ENCODE measurements at places on chromosomes 1 and 21. TPM values are rescaled to one million over a fixed set of nuclear protein-coding genes. Genes with fewer than 3 reads are reported as not detected.
A peak's percentile ranks its signal among the peaks of the same experiment; 100 is the strongest.

DNA sequence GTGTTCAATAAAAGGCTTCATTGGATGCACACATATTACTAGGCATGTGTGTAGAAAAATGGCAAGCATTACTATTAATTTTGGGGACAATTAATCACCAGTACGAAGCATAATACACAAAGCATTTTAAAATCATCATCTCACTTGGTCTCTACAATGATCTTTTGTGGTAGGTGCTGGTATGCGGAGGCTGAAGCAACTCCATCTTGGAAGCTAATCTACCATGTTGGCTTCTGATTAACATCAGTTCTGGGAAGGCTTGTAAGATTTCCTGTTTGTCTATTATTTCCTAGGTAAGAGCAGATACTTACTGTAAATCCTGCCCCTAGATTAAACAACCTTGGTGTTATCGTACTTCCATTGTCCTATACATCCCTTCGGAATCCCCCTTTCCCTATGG, 121.7 kb upstream of the RUNX1 start:
- H3K4me3 ChIP-seq: no peak overlapping the region
- no peaks in the 10 kb centered on the region for H3K36me3 ChIP-seq
- H3K27ac ChIP-seq: no peak overlapping the region
- no peaks in the 10 kb centered on the region for H3K27me3 ChIP-seq
- H3K4me1 ChIP-seq: no peaks in the 10 kb centered on the region

- peaks cover 70% of the 10 kb centered on the region for H3K4me1 ChIP-seq
- H3K4me3 ChIP-seq: no peak overlapping the region
- no peak for DNase-seq
These were observed 18.1 kb downstream of the CAMTA1 start for GRCh38 chr1:6803357-6803756.

PPM1J gene
- polyA plus RNA-seq: 2.4 TPM

GRCh38 chr21:46124926-46125845, 27.3 kb downstream of the COL6A2 start:
- DNase-seq: peak; percentile 5
- H3K4me1 ChIP-seq: peaks cover 17% of the 10 kb centered on the region
- no peak overlapping the region for H3K27ac ChIP-seq
- peaks cover 27% of the 10 kb centered on the region for H3K36me3 ChIP-seq

OR2G6 gene
- polyA plus RNA-seq: not detected

- no peak overlapping the region for H3K27ac ChIP-seq
- no peaks in the 10 kb centered on the region for H3K27me3 ChIP-seq
- H3K4me1 ChIP-seq: peaks cover 17% of the 10 kb centered on the region
- peaks cover 43% of the 10 kb centered on the region for H3K36me3 ChIP-seq
- H3K4me3 ChIP-seq: no peak overlapping the region
These were observed 3.9 kb downstream of the PGD start for GRCh38 chr1:10402729-10403274.

GRCh38 chr1:183235503-183235902, 49.4 kb downstream of the LAMC2 start:
- H3K27me3 ChIP-seq: no peaks in the 10 kb centered on the region
- H3K27ac ChIP-seq: peak overlapping the region; percentile 76
- H3K4me3 ChIP-seq: peak overlapping the region; percentile 33
- no peaks in the 10 kb centered on the region for H3K36me3 ChIP-seq

RIPPLY3 gene
- polyA plus RNA-seq: 0.03 TPM

- H3K4me3 ChIP-seq: no peak overlapping the region
- DNase-seq: peak; percentile 55
- H3K36me3 ChIP-seq: no peaks in the 10 kb centered on the region
- peak overlapping the region; percentile 54 for H3K27ac ChIP-seq
These were observed 51.3 kb downstream of the KRTAP19-8 start for GRCh38 chr21:30986965-30987364.

DNA sequence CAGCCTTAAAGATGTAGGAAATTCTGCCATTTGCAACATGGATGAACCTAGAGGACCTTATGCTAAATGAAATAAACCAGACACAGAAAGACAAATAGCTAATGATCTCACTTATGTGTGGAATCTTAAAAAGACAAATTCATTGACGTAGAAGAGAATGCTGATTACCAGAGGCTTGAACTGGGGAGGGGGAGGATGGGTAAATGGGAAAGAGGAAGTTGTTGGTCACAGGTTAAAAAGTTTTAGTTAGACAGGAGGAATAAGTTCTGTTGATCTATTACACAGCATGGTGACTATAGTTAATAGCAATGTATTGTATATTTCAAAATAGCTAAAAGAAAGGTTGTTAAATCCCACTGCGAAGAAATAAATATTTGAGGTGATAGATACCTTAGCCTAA, 62.8 kb downstream of the PKN2 start:
- DNase-seq: no peak
- no peaks in the 10 kb centered on the region for H3K27me3 ChIP-seq
- no peaks in the 10 kb centered on the region for H3K4me1 ChIP-seq
- no peak overlapping the region for H3K27ac ChIP-seq
- no peaks in the 10 kb centered on the region for H3K36me3 ChIP-seq
- no peak overlapping the region for H3K4me3 ChIP-seq

DNA sequence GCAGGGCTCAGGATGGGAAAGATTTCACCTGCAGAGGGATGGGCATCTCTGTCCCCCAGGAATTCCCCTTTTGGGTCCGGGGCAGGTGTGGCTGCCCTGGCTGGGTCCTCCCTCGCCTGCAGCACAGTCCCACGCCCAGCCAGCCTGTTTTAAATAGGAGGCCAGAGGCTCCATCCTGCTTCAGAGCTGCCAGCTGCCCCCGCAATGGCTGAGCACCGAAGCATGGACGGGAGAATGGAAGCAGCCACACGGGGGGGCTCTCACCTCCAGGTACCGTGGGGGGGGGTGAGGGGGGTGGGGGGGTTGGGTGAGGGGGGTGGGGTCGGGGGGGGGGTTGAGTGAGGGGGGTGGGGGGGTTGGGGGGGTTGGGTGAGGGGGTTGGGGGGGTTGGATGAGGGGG, 3.6 kb downstream of the SCNN1D start:
- no peak overlapping the region for H3K27ac ChIP-seq
- no peak overlapping the region for H3K4me3 ChIP-seq
- peaks cover 30% of the 10 kb centered on the region for H3K27me3 ChIP-seq
- DNase-seq: no peak

OR2T33 gene
- 0.03 TPM for polyA plus RNA-seq

CAPZB gene
- polyA plus RNA-seq: 236 TPM

DNA sequence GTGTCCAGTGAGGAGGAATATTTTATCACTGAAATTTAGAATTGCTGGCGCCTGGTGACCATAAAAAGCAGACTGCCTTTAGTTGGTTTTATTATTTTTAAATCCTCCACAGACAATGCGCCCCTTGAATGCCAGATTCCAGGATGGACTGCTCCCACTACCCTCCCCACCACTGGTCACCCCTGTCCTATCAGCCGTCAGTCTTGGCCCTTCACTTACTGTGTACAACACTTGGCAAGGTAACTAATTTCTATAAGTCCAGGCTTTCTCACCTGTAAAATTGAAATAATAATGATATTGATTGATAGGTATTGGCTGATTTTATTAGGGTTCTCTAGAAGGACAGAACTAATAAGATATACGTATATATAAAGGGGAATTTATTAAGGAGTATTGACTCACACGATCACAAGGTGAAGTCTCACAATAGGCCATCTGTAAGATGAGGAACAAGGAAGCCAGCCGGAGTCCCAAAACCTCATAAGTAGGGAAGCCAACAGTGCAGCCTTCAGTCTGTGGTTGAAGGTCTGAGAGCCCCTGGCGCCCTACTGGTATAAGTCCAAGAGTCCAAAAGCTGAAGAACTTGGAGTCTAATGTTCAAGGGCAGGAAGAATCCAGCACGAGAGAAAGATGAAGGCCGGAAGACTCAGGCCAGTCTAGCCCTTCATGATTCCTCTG, 17.8 kb downstream of the RHEX start:
- DNase-seq: no peak
- no peaks in the 10 kb centered on the region for H3K27me3 ChIP-seq
- no peak overlapping the region for H3K4me3 ChIP-seq

KRTAP21-2 gene
- polyA plus RNA-seq: not detected

DNA sequence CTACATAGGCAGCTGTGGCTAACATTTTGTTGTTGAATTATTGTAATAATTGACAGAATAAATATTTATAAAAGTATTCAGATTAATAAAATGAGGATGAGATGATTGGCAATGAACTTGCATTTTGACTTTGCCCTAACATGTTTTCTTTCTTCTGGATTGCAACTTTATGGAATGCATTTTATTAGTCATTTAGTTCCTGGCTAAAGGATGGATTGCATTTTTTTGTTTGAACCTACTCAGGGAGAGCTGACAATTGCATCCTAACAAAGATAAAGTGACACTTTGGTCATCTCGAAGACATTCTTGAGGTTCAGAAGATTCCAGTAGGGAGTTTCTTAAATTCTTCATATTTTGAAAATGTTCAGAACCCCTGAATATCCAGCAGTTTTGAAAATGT, 37.5 kb downstream of the PGM1 start:
- DNase-seq: no peak
- H3K27me3 ChIP-seq: no peaks in the 10 kb centered on the region
- no peaks in the 10 kb centered on the region for H3K36me3 ChIP-seq
- no peak overlapping the region for H3K27ac ChIP-seq

GRCh38 chr1:52057255-52057654, 1.2 kb downstream of the BTF3L4 start:
- H3K4me3 ChIP-seq: peak overlapping the region; percentile 99
- peaks cover 39% of the 10 kb centered on the region for H3K36me3 ChIP-seq
- no peak overlapping the region for H3K27ac ChIP-seq
- no peaks in the 10 kb centered on the region for H3K27me3 ChIP-seq
- peaks cover 27% of the 10 kb centered on the region for H3K4me1 ChIP-seq

ICOSLG gene
- 2.7 TPM for polyA plus RNA-seq

RO60 gene
- 4.7 TPM for polyA plus RNA-seq

Data from heart right ventricle (tissue), 16 donors.